Activated T-helper 17 cell treated with anti-CD3 and anti-CD28 coated beads, Interleukin-2, amount 50 U/mL, for 72 hours (primary cell): ENCODE measurements at places on chromosomes 12 and 14.

DNA sequence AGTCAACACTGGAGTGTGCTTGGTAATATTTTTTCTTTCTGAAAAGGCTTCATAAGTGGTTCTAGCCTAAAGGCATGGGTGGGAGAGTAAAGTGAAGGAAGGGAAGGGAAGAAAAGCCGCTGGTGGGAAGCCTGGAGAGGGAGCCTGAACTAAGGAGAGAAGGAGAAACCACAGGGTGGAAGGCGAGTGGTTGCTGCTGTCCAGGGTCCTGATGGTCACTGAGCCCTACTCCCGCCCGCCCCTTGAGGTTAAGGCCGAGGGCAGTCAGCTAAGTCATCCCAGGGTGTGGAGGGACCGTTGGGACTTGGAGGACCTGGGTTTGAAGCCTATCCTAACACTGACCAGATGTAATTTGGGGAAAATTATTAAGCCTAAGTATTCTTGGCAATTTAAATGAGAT, 189.1 kb downstream of the PIWIL1 start:
- no peak overlapping the region for H3K4me3 ChIP-seq
- peaks cover 7% of the 10 kb centered on the region for H3K27me3 ChIP-seq
- H3K4me1 ChIP-seq = no peaks in the 10 kb centered on the region
- no peaks in the 10 kb centered on the region for H3K36me3 ChIP-seq
- no peak overlapping the region for H3K27ac ChIP-seq
- ATAC-seq = no peak

- H3K4me3 ChIP-seq = no peak overlapping the region
- no peak for ATAC-seq
- no peaks in the 10 kb centered on the region for H3K27me3 ChIP-seq
- H3K36me3 ChIP-seq = no peaks in the 10 kb centered on the region
Measured at GRCh38 chr14:102249041-102249440, 55.9 kb downstream of the MOK start.

GRCh38 chr12:2805143-2805520, 7.3 kb upstream of the ITFG2 start:
- H3K27ac ChIP-seq = no peak overlapping the region
- H3K36me3 ChIP-seq = peaks cover 65% of the 10 kb centered on the region
- no peaks in the 10 kb centered on the region for H3K4me1 ChIP-seq

- peak overlapping the region; percentile 91 for H3K27ac ChIP-seq
- peaks cover 48% of the 10 kb centered on the region for H3K36me3 ChIP-seq
- H3K4me3 ChIP-seq = peak overlapping the region; percentile 85
- ATAC-seq = peak; percentile 41
- H3K4me1 ChIP-seq = peaks cover 17% of the 10 kb centered on the region
- H3K27me3 ChIP-seq = no peaks in the 10 kb centered on the region
Measured at GRCh38 chr14:23321572-23322547, 603 bp downstream of the PABPN1 start.

- peak overlapping the region; percentile 82 for H3K4me3 ChIP-seq
- H3K4me1 ChIP-seq = peaks cover 44% of the 10 kb centered on the region
- H3K27me3 ChIP-seq = no peaks in the 10 kb centered on the region
- H3K27ac ChIP-seq = peak overlapping the region; percentile 44
- H3K36me3 ChIP-seq = no peaks in the 10 kb centered on the region
Measured at GRCh38 chr12:131603939-131604795, 106.7 kb upstream of the SFSWAP start.

DNA sequence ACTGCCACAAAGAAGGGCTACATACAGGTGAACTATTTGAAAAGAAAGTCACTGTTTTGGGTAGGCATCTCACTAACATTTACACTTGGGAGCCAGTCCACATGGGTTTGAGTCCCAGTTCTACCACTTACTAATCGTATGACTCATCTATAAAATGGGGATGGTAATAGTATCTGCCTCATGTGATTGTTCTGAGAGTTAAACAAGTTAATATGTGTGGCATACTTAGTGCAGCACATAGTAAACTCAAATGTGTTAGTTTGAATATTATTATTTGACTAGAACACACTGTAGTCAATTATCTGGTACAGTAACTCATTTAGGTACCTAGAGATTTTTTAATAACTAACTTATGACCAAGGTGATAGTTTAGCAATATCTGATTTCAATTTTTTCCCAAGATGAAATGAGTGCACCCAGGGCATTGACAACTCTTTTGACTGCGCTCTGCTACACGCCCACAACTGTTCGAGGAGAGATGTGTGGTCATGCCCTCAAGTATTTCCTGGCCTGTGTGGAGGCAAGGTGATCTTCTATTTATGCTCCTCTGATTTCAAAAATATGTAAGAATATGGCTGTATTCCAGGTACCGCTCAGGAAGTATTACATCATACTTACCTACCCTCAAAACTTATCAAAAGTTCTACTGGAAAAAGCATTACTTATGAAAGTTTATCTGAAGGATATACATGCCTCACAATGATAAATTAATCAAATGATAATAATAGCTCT, 210.6 kb upstream of the EGLN3 start:
- H3K27me3 ChIP-seq = no peaks in the 10 kb centered on the region
- peak; percentile 84 for ATAC-seq
- peaks cover 6% of the 10 kb centered on the region for H3K4me1 ChIP-seq
- H3K27ac ChIP-seq = peak overlapping the region; percentile 26

DNA sequence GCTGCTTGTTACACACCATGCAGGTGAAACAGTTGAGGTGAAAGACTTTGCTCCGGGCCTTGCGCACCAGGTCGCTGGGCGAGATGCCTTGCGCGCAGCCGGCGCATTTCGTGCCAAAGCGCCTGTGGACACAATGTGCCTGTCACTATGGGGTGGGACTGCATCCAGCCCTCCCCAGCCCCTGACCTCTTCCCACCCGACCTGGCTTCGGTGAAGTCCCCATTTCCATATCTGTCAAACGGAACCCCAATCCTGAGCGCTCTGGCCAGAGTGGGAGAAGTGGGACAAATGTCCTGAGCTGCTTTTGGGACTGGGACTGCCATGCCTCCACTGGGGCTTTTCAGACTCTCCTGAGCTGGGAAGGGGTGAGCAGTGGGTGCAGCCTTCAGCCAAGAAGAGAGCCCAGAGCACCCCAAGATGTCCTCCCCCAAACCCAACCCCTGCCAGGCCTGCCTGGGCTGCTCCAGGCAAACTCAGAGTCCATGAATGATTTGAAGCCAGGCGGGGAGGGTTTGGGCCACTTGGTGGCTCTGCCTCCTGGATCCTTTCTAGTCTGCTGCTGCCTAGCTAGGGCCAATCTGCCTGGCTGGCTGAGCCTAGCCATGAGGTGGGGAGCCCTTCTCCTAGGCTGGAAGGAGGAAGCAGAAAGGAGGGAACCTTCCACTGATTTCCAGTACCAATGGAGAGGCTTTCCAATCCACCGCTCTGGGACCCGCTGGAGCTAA, 2.3 kb downstream of the LHX5 start:
- no peak for ATAC-seq
- H3K27ac ChIP-seq = no peak overlapping the region
- H3K4me3 ChIP-seq = no peak overlapping the region
- H3K36me3 ChIP-seq = no peaks in the 10 kb centered on the region
- peaks cover 15% of the 10 kb centered on the region for H3K4me1 ChIP-seq

DNA sequence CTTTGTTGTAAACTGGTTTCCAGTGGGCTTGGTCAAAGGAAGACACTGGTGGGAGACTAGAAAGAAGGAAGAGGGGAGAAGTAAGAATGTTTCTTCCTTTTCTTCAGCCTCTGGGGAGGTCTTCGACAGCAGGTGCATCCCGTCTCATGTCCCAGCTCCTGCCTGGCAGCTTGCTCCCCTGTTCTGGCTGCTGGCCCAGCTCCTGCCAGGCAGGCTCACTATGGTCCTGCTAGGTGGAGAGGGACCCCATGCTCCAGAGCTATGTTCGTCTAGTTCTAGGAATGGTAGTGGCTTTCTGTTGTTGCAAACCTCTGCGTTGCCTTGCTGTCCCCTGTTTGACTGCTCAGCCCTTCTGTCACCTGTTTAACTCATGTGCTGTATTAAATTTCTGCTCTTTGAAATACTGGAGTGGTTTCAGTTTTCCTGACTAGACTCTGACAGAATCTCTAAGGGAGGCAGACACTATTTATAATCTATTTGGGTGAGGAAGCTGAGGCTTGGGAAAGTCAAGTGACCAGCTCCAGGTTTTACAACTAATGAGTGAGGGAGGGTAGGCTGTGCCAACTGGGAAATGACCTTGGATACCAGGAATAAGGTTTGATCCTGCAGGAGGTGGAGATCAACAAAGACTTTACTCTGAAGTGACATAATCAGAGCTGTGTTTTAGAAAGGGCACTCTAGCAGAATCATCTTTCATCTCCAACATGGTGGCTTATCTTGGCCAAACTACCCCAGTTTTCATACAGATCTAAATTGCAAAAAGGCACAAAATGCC, 94.7 kb upstream of the DDHD1 start:
- H3K36me3 ChIP-seq = no peaks in the 10 kb centered on the region
- H3K27me3 ChIP-seq = no peaks in the 10 kb centered on the region
- H3K27ac ChIP-seq = no peak overlapping the region
- H3K4me1 ChIP-seq = no peaks in the 10 kb centered on the region
- no peak overlapping the region for H3K4me3 ChIP-seq

GRCh38 chr14:95386536-95387095, 66.9 kb upstream of the CLMN start:
- no peaks in the 10 kb centered on the region for H3K4me1 ChIP-seq
- H3K27ac ChIP-seq = no peak overlapping the region
- no peaks in the 10 kb centered on the region for H3K36me3 ChIP-seq
- H3K4me3 ChIP-seq = no peak overlapping the region
- no peak for ATAC-seq
